NCI-H1092 (cell line): ENCODE measurements at places on chromosomes 7 and 10.

GRCh38 chr7:77199013-77199966 lies at the start of gene FGL2:
Gene FGL2, minus strand, starts transcription at chr7:77199819. Its CDS starts 26 bp downstream, at chr7:77199793.
- DNase-seq = peak; percentile 3

GRCh38 chr10:127149501-127150081 lies 46.8 kb downstream of the INSYN2A start:
- DNase-seq = no peak

DNA sequence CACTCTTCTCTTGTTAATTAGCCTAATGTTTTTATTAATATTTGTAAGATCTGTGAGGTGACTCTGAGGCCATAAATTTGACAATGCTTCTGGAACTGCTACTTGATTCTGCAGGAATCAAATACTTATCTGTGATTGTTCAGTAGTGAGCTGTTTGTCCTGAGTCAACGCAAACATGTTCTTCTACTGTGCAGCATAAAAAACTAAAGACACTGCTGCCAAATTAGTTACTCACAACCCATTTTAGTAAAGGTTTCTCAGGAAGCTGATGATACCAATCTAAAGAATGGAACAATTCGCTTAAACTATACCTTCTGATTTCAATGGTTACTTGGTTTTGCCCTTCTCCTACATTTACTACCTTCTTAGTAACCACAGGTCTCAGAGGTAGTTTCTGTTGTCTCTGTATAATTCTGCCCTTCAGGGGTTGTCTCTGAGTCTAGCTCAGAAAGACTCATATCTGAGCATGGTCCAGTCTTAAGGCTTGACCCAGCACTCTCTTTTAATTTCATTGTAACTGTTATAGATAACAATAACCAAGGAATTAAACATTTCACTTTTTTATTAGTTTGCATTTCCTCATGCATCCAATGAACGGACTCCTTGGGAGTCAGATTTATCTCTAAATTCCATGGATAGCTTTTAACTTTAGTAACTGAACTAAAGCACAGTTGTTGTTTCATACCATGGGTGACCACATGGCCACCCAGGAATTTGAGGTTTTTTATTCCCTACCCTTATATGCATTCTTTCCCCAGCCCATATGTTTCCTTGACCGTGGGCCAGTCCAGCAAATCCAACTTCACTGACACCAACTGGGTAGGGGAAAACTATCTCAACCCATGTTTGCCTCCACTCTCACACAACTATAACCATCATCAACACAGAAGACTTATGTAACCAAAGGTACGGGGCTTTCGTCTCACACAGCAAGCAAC lies 309.5 kb upstream of the TEX47 start:
- no peak for DNase-seq

DNA sequence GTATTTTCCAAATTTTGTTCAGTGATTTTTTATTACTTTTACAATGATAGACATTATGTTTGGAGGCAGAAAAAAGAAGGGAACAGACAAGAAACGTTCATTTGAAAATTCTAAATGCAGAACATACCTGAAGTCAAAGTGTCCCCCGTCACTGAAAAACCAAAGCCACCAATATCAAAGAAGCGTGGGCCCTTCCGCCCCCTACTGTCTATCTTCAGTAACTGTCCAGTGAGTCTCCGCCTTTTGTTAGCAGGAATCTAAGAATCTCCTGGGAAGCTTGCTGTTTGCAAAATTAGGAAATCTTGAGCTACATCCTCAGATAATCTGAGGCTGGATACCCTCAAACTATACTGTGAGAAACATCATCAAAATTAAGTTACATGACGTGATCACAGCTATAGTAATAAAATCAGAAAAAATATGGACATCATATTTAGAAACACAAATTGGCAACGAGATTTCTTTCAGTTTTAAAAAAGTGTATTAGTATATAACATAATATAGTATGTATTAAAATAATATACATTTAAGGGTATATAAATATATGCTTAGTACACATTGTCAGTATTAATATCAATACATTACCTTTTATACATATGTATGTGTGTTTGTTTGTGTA lies 169.3 kb upstream of the AKR1E2 start:
- DNase-seq = peak; percentile 54

DNA sequence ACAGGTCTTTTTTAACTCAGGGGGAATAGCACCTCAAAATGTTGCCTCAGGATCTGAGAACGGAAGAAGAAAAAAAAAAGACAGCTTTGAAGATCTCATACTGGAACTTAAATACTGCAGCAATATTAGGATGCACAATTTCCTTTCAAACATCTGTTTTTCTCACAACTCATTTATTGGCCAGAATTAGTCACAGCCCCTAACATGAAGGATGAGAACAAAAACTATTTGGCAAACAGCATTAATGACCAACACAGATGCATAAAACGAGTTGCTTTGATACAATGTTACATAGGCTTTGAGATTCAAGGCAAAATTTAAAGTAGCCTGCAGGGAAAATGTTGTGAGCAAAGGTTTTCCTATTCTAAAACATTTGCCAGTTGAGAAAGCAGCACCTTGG lies 36.5 kb downstream of the JMJD1C start:
- DNase-seq = no peak

GRCh38 chr10:105743343-105744056 lies 1102.4 kb downstream of the SORCS3 start:
- no peak for DNase-seq

GRCh38 chr7:105571891-105572290 lies 9.4 kb downstream of the EFCAB10 start:
- DNase-seq = no peak

DNA sequence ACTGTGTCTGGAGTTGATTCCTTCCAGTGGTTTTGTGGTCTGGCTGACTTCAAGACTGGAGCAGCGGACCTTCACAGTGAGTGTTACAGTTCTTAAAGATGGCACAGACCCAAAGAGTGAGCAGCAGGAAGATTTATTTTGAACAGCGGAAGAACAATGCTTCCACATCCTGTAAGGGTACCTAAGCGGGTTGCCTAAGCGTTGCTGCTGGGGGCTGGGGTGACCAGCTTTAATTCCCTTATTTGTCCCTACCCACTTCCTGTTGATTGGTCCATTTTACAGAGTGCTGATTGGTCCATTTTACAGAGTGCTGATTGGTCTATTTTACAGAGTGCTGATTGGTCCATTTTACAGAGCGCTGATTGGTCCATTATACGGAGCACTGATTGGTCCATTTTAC lies 13.2 kb downstream of the AKR1B15 start:
- no peak for DNase-seq

- no peak for DNase-seq
Observed at GRCh38 chr7:7421826-7422225, 113.8 kb downstream of the COL28A1 start.
